ENCODE measurements at places on chromosomes 7 and 10.

DNA sequence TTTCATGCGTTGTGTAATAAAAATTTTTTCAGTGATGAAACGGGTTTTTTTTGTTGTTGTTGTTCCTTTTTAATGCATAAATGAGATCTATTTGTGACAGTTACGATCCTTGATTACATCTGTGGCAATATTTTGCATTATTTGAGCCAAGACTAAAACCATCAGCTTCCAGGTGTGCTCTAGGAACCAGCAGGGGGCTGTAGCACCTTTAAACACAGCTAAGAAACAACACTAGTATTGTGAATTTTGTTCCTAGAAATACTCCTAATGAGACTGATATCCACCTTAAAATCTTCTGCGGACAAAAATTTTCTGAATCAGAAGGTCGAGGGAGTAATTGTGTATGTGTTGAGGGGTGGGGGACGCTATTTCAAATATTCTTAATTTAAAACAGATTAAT lies 52.6 kb downstream of the FGFBP3 start:
- DNase-seq, result no peak

- DNase-seq, result peak; percentile 97
Observed at GRCh38 chr7:98211221-98211675, at the start of gene BHLHA15. Gene BHLHA15 (plus strand): TSS chr7:98211439. CDS start chr7:98212310, 871 bp downstream.

GRCh38 chr10:8705415-8705814 lies 650.9 kb downstream of the GATA3 start:
- no peak for DNase-seq

DNA sequence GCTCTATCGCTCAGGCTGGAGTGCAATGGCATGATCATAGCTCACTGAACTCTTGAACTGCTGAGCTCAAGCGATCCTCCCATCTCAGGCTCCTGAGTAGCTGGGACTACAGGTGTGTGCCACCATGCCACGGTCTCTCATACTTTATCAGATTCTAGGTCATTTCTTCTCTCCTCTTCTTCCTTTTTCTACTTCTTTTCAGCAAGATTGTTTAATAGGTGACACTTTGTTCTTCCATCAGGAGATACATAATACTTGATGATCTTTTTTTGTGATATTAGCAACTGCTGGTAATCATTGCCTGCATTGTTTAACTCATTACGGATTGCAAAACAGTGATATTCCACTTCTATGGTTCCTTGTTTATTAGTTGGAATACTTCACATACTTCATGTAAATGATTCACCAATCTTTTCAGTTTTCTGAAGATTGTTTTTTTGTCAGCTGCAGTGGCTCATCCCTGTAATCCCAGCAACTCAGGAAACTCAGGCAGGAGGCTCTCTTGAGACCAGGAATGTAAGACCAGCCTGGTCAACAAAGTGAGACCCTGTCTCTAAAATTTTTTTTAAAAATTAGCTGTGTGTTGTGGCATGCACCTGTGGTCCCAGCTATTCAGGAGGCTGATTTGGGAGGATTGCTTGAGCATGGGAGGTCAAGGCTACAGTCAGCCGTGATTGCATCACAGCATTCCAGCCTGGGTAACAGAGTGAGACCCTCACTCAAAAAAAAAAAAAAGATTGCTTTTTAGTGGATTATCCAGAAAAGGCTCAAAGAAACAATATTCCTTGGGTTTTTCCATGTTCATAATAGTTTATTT lies 36.2 kb upstream of the CHST3 start:
- DNase-seq, result no peak

Measured in pancreas (tissue), 10 donors.